ENCODE measurements at places on chromosomes 3 and 15. TPM values are rescaled to one million over a fixed set of nuclear protein-coding genes. Genes with fewer than 3 reads are reported as not detected.

DNA sequence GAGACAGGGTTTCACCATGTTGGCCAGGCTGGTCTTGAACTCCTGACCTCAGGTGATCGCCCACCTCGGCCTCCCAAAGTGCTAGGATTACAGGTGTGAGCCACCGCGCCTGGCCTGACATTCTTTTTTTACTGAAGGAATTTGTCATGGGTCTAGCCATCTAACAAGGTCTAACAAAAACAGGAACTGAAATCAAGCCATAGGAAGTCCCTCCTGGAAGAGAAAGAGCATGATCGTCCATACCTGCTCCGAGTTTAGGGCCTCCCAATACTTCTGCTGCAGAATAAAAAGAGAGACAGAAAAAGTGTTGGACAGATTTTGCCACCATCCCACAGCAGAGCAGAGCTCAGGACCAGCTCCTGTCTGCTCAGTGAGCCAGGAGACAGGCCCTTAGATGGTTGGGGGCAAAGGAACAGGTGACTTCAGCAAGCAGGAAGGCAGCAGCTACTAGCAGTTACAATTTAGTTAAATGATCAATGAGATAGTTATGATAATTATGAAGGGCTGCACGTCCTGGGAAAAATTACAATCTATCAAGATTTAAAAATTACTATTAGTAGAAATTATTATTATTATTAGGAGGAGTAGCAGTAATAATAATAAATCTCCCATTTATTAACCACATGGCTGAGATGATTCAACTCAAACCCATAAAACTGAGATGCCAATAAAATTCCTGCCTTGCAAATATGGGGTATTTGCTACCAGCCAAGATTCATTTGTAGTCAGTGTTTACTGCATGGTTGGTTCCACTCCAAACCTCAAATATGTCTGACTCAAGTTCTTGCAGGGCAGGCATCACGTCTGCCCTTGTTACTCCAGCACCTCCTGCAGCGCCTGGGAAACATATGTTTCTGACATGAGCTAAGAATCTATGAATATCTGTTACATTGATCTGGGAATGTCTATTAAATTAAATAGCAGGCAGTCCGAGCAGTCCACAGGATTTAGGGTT, 40.1 kb downstream of the TMEM44 start:
- DNase-seq = no peak

DNA sequence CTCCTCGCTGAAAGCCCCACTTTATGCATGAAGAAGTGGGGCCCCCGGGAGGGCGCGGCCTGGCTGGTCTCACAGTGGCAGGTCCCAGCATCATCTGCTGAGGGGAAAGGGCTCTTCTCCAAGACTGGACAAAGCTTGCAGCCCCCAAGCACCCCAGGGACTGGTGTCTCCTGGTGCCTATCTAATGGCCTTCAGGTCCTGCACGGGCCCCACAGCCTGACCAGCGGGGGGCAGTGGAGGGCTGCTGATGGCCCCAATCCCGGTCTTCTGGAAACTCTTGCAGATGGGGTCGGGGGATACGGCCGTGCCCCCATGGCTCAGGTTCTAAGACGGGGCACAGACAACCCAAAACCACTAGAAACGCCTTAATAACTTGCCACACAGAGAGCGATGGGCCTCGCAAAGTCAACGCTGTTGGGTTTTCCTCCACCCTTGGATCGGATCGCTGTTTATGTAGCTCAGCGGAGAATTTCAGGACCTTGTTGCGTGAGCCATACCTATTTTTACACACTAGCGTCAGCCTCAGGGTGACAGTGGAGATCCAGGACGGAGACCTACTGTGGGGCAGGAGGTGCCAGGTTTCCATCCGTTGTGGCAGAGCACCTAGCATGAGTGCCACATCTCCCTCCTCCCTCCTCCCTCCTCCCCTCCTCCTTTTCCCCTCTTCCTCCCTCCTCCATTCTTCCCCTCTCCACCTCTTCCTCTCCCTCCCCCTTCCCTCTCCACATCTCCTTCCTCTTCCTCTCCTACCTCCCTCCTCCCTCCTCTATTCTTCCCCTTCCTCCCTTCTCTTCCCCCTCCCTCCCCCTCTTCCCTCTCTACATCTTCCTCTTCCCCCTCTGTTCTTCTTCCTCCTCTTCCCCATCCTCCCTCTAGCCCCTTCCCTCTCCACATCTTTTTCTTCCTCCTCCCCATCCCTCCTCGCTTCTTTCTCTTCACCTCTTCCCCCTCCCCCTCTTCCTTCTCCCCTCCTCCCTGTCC, 79.3 kb upstream of the ALDH1L1 start:
- no peak for DNase-seq

DNA sequence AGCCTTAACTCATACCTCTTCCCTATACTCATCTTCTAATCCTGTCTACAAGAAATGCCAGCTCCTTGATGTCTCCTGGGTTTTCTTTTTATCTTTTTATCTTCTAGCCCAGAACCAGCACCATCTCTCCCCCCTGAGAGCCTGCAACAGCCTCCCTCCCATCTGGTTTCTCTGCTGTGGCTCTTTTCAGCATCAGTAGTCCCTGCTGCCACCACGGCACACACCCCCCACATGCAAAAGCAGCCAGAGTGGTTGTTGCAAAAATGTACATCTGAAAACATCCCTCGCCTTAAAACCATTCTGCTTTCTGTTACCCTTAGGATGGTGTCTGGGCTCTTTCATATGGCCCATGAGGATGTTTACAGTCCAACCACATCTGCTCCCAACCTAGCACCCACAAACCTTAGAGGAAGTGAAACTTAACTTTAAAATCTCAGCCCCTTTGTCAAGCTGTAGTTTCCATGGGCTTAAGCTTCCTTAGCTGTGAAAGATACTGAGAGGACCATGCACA, 775 bp downstream of the TTC21A start:
- no peak for DNase-seq

The GALK2 gene
- total RNA-seq = 35.1 TPM

The CCR2 gene
- total RNA-seq = 0.26 TPM

The CORO2B gene
- total RNA-seq = 2.7 TPM

The PGBD4 gene
- 0.83 TPM for total RNA-seq

The ZBTB20 gene
- total RNA-seq = 77.2 TPM

The ACKR2 gene
- total RNA-seq = 4.5 TPM

The SST gene
- total RNA-seq = 4.8 TPM

DNA sequence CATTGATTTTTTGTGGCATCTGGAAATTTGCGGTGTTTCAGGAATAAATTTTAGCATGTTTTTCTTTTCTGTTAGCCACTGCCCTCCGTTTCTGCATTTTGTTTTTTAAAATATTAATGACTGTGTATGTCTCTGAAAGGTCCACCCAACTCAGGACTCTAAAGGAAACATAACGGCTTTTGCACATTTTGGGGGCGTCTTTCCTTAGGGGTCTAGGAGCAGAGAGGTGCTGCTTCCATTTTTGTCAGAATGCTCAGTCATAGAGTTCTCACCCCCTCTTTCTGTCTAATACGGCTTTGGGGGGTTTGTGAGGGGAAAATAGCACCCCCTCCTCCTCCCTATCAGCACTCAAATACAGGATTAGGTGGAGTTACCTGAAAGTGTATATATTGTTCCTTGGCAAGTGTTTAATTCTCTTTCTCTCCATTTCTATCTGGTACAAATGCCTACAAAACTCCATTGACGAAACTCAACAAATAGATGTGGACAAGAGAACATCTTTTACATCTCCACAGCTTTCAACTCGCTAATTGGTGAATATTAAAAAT, 219.4 kb downstream of the MEIS2 start:
- no peak for DNase-seq

- DNase-seq = no peak
Observed at GRCh38 chr3:57559526-57559925, 3.5 kb downstream of the PDE12 start.

Data from suprapubic skin (tissue), 4 donors.